ENCODE measurements at places on chromosomes 5 and 9. TPM values are rescaled to one million over a fixed set of nuclear protein-coding genes. Genes with fewer than 3 reads are reported as not detected.

DNA sequence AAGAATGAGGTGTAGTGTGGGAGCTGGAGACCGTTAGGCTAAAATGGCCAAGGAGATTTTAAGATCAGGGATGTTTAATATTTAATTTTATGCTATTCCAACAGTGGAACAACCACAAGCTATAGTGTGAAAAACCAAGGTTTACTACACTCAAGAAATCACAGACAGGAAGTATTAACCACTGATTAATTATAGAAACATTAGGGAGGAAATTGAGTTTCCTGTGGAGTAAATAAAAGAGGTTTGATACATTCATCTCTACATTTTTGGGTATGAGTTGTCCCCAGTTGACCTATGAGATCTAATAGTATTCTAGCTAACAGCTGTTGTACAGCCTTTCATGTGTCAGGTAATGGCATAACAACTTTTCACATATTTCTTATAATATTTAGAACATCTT, 103.7 kb upstream of the MPDZ start:
- peak; percentile 19 for DNase-seq

GRCh38 chr5:54874337-54875021, 110.9 kb downstream of the ESM1 start:
- DNase-seq: no peak

The PCDHB5 gene
- total RNA-seq: 0.63 TPM

The SVEP1 gene
- total RNA-seq: 1.0 TPM

Data from LHCN-M2 (cell line).